ENCODE measurements at places on chromosomes 2 and 18.

- no peak for DNase-seq
These were observed 24.0 kb downstream of the CCDC85A start for GRCh38 chr2:56207760-56208159.

- no peak for DNase-seq
These were observed 29.6 kb downstream of the GAD1 start for GRCh38 chr2:170846314-170846713.

DNA sequence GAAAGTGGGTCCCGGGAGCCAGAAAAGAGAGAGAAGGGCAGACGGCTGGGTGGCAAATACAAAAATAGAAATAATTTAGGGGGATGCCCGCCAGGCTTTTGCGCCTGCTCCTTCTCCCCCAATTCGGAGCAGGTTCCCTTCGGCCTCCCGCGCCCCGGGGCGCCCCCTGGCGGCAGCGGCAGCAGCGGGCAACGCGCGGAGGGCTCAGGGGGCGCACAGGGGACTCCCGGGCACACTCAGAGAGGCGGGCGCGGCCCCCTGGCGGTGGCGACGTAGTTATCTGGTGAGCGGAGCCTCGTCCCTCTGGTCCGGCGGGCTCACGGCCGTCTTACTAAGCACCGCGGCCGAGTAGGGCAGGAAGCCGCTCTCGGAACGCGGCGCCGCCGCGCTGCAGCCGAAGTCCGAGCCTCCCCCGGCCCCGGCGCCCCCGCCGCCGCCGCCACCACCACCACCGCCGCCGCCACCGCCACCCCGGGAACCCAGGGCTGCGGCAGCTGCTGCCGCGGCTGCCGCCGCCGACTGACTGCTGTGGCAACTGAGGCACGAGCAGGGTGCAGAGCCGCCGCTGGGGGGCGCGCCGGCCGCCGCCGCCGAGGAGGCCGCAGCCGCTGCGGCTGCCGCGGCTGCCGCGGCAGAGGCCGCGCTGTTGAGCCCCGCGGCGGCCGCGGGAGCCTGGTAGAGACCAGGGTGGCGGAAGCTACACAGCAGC is 3.8 kb downstream of the EVX2 start:
- no peak for DNase-seq

DNA sequence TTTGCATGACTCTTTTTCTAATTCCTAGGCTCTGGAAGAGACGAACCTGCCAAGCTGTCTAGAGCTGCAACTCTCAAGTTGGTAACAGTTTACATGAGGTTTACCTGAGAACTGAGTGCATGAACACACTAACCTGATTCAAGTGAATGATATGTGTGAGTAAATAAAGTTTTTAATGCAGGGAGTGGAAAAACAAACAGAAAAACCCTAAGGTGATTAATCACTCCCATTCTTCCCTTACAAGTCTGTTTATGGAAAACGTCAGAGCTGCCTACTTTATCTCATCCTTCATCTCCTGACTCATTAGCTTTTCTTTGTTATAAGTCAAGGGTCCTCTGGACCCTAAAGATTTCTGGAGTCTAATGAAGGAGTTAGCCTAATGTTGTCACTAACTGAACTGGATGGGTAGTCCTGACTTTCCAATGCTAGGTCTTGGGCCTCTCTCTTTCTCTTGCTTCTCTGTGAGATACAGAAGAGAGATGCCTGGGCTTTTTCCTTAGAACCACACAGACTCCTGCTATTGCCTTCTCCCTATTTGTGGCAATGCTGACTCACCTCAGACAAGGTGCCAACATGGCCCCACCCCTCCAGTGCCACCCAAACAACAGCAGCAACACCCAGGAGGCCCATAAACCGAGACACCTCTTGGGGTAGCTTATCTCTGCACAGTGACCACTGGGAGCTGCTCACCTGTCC is 952.4 kb downstream of the EPHA4 start:
- DNase-seq = no peak

DNA sequence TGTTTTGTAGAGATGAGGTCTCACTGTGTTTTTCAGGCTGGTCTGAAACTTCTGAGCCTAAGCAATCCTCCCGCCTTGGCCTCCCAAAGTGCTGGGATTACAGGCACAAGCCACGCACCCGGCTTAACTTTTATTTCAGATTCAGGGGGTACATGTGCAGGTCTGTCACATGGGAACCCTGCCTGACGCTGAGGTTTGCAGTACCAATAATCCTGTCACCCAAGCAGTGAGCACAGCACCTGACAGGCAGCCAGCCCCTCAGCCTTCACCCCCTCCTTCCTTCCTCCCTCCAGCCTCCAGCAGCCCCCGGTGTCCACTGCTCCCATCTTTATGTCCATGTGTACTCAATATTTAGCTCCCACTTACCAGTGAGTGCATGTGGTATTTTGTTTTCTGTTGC is 46.0 kb upstream of the RPL31 start:
- no peak for DNase-seq

- DNase-seq = no peak
These were observed 26.6 kb downstream of the HS1BP3 start for GRCh38 chr2:20624156-20624883.

- no peak for DNase-seq
These were observed 114.9 kb upstream of the ID2 start for GRCh38 chr2:8566774-8567468.

DNA sequence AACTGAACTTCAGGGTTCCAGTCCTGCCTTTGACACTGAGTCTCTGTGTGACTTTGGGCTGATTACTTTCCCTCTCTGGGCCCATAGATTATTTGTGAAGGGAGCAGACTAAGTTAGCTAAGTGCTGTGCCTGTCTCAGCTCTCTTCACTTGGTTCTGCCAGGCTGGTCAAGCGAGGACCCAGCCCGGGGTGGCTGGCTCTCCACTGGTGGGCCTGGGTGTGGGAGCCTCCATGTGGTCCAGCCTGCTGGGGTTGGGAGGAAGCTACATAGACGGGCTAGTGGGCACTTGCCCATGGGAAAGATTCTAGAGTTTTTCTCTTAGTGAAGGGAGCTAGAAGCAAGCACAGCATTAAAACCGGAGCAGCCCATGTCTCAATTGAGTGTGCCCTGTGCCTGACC is 59.0 kb downstream of the DYSF start:
- DNase-seq = no peak

DNA sequence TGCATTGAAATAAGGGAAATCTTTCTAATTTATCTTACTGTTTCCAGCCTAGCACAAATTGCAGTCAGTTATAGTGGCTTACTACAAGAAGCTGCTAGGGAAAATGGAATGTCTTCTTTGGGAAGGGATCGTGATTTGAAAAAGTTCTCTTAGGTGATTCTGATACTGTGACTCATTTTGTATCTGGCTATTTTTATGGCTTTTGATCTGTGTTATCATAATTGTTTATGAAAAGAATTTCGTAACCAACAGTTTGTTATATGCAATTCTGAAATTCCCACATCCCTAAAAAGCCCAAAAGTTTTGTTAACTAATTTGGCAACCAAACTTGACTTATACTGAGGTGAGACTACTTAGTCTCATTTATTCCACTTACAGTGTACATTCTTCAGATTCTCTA is 12.4 kb downstream of the PTPN4 start:
- no peak for DNase-seq

DNA sequence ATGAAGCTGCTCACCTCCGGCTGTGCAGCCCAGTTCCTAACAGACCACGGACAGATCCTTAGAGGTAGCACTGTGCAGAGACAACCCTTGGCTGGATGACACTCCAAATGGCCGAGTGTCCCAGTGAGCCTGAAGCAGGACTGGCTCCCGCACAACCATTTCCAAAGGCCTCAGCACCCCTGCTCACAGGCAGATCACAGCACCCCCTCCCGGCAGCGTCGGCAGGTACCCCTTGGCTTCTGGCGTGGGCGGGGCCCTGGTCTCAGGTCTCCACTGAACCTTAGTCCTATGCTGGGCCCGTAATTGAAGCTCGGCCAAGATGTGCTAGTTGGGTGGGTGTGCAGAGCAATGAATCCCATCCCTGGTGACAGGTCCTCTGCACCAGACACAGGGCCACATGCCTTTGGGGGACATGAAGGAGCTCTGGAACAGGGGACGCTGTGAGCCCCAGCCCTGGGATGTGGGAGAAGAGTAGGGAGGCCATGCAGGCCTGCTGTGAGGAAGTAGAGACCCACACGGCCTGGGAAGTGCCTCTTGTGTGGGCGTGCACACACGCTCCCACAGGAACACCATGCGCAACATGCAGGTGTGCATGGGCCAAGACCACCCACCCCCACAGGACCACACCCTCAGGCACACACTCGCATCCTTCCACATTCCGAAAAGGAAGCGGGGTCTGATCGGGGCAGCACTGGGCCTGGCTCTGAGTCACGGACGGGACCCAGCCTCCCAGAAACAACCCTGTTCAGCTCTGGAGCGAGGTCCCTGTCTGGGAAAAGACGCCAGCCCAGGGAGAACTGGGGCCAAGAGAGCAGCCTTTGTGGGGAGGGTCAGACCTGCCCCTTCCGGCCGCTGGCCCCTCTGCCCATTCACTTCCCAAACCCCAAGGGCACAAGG is 2.8 kb downstream of the DUSP2 start:
- DNase-seq = peak; percentile 77

DNA sequence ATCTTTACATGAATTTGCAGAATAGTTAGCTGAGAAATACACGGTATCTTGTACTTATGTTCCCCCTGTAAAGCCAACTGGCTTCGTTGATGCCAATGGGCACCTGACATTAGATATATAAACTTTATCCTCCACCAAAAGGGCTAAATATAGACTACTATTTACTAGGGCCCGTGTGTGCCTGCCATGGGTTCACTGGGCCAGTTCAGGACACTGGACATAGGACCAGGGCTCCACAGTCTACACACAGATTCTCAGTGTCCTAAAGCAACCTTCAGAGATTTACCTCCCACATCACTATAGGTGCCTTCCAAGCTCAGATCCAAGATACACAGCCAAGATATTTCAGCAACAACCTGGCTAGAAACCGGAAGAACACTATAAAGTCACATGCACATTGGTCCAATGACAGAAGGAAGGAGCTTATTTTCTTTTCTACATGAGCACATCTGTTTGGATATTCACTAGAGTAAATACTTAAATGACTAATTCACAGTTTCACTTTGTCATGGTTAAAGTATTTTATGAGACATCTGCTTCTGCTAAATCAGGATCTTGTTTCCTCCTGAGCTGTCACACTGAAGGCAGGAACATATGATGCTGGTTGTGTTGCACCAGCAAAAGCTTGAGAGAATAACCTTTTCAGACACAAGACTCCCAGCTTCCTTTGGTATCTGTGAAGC is 95.1 kb downstream of the MYO5B start:
- no peak for DNase-seq

- DNase-seq = no peak
These were observed 76.4 kb downstream of the TMEM18 start for GRCh38 chr2:600542-601386.

DNA sequence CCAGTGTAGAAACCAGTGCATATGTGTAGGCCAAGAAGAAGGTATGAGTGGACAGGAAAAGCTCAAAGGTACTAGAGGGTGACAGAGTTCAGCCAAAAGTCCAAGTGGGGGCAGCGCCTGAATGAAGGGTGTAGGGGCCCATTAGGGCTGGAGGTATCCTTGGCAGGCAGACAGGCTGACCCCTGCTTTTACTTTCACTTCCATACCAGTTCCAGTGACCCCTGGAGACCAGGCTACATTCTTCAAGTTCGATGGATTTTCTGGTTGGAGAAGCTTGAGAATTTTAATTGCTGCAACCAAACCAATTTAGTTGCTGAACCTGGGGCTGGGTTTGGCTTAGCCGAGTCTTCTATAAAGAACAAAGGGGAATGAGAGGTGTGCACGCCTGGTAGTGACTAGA is 42.3 kb upstream of the MRPL33 start:
- no peak for DNase-seq

DNA sequence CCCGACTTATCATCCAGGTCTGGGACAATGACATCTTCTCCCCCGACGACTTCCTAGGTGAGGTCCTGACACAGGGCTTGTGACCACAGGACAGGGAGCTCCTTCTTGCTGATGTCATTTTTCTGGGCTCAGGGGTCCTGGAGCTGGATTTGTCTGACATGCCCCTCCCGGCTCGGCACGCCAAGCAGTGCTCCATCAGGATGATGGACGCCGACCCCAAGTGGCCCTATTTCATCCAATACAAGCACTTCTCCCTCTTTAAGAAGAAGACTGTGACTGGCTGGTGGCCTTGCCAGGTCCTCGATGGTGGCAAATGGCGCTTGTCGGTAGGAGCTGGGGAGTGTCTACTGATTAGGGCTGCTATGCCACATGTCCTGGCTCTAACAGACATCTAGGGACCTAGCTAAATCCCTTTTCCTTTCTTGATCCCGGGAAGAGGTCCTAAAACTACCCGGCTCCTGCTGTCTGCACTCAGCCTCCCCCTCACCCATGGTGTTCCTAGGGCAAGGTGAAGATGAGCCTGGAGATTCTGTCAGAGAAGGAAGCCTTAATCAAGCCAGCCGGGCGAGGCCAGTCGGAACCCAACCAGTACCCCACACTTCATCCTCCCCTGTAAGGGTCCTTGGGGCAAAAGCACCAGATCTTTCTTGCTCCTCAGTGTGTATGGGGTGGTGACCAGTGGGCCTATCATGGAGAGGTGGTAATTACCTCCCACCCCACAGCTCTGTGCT is 36.7 kb downstream of the LMAN2L start:
- DNase-seq = no peak

GRCh38 chr2:120739438-120740090 is 3.9 kb downstream of the GLI2 start:
- no peak for DNase-seq

DNA sequence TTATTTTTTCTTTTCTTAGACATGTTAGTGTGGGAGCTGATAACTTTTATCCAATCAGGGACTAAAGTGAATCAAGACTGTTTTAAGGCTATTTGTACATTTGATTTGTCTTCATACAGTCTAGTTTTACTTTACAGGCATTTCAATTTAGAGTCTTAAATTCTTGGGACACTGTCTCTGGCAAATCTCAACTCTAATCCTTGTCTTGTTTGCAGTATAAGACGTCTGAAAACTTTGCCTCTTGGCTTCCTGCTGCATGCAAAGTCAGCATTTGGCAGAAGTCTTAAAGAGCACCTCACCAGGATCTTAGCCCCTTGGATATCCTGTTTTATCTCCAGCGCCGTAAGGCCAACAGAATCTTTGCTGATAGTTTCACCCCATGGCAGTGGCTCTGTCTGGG is 30.3 kb downstream of the SPOPL start:
- no peak for DNase-seq

GRCh38 chr2:172701250-172701649 is 34.4 kb upstream of the RAPGEF4 start:
- DNase-seq = no peak

- DNase-seq = no peak
These were observed 219.7 kb upstream of the STK17B start for GRCh38 chr2:196391149-196391479.
